Hindlimb muscle (tissue), 1 donor: ENCODE measurements at places on chromosomes 2 and 18. TPM values are rescaled to one million over a fixed set of nuclear protein-coding genes. Genes with fewer than 3 reads are reported as not detected.

GRCh38 chr2:133139847-133140533 is 428.3 kb downstream of the NCKAP5 start:
- DNase-seq: no peak

The IL1B gene
- polyA plus RNA-seq: 0.76 TPM

The TUBA3E gene
- polyA plus RNA-seq: not detected

- no peak for DNase-seq
Observed at GRCh38 chr2:75528221-75528977, 32.3 kb downstream of the EVA1A start.

The RBBP8 gene
- 10.4 TPM for polyA plus RNA-seq

The THSD7B gene
- polyA plus RNA-seq: 0.89 TPM

The KIDINS220 gene
- polyA plus RNA-seq: 66.1 TPM

GRCh38 chr18:21053127-21053526 is 58.5 kb downstream of the ROCK1 start:
- no peak for DNase-seq

GRCh38 chr2:54909001-54909400 is 141.2 kb downstream of the RTN4 start:
- DNase-seq: no peak

GRCh38 chr2:237075749-237076599 is 9.7 kb upstream of the COPS8 start:
- no peak for DNase-seq

DNA sequence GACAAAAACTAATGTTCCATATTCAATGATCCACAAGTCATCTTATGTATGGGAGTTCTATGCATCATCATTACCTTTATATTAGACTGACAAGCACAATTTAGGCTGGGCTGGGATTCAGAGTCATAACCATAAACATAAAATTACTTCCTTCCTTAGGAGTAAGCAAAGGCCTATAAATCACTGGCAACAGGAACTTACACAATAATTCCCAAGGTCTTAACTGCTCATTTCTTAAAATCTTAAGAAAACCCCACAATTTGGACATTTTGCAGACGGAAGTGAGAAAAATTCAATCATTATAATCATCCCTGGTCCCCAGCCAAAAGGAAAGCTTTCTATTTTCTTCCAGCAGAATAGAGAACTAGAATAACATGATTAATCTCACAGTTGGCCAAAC is 232.3 kb downstream of the DYM start:
- DNase-seq: no peak

GRCh38 chr2:19264852-19265251 is 93.6 kb downstream of the OSR1 start:
- no peak for DNase-seq

The TLX2 gene
- polyA plus RNA-seq: not detected

The MBD5 gene
- polyA plus RNA-seq: 21.2 TPM

The PKDCC gene
- 116 TPM for polyA plus RNA-seq

The INO80C gene
- polyA plus RNA-seq: 27.8 TPM

DNA sequence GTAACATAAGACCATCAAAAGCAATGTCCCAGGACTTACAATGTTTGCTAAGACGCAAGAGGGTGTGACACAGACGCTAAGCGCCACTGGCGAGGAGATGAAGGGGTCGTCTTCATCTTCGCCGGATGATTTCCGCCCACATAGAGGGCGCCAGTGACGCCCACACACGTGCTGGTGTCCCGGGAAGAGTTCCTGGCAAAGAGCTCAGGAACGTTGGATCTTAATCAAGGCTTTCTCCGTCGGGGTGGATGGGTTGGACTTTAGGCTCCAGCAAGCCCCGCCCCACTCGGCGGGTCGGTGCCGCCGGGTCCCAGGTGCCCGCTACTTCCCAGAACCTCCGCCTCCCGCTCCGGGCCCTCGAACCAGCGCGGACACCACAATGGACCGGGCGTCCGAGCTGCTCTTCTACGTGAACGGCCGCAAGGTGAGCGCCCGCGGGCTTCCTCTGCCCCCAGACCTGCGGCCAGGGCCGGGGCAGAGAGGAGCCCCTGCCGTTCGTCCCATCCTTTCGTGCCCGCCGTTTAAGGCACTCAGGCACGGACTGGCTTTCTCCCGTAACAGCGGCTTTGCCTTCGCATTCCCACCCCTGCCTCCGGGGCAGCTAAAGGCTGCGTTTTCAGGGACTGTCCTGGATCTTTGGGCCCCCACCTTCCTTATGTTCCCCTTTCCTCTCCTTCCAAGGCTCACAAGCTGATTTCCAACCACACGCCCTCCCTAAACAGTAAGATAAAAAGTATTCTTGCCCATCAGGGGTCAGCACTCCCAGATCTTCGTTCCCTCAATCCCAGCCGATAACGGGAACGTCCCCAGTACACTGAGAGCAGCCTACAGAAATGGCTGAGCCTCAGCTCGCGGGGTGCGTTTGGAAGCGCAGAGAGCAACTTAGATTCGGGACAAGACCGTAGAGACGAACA is at the start of gene AOX1:
AOX1 (plus strand) TSS at position 285 of the 914 bp plus-strand sequence; CDS start at position 380, 95 bp downstream.
- DNase-seq: peak; percentile 70

- DNase-seq: peak; percentile 76
Observed at GRCh38 chr2:201699416-201699815, 972 bp upstream of the MPP4 start.

- no peak for DNase-seq
Observed at GRCh38 chr2:218878486-218878885, 2.2 kb upstream of the WNT10A start.

DNA sequence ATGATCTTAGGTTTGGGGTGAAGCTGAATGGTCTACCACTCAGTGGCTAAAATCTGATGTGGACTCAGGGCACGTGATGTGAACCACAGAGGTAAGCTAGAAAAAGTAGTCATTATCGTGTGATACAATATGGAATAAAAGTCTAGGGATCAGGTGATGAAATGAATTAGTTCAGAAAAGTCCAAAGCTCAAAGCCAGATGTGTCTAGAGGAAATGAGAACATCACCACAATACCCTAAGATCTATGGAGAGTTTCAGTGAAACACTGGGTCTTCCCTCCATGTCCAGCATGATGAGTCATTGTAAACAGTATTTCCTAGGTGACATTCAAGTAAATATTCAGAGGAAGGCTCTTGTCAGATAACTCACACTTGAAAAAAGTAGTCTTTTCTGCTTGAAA is 1257.4 kb upstream of the ZEB2 start:
- no peak for DNase-seq

GRCh38 chr2:159936471-159936870 is 125.9 kb downstream of the PLA2R1 start:
- no peak for DNase-seq

DNA sequence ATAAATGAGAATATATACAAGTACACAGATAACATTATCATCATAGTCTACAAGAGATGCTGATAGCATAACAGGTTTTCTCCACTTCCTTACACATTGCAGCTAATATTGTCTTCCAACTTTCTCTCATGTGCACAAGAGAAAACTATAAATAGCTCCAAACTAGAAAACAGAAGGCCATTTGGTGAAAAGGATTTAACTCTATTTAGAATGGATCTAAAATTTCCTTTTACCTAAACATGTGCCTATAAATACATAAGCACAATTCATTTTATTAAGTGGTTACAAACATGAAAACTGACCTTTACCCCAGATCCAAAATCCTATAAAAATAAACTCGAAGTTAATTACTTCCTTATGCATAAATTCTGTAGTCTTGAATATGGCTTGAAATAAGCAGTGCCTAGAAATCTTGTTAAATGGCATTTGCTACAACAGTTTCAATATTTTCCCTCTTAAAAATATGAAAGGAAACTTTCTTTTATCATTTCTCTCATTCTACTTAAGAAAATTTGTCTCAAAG is 41.6 kb downstream of the SLC25A12 start:
- peak; percentile 6 for DNase-seq

- no peak for DNase-seq
Observed at GRCh38 chr18:77093586-77093985, 39.0 kb downstream of the MBP start.

The ZDBF2 gene
- polyA plus RNA-seq: 8.1 TPM

- no peak for DNase-seq
Observed at GRCh38 chr18:46299465-46300008, 195.4 kb downstream of the HAUS1 start.

The ABHD1 gene
- polyA plus RNA-seq: 0.18 TPM

The SDC1 gene
- polyA plus RNA-seq: 6.8 TPM

DNA sequence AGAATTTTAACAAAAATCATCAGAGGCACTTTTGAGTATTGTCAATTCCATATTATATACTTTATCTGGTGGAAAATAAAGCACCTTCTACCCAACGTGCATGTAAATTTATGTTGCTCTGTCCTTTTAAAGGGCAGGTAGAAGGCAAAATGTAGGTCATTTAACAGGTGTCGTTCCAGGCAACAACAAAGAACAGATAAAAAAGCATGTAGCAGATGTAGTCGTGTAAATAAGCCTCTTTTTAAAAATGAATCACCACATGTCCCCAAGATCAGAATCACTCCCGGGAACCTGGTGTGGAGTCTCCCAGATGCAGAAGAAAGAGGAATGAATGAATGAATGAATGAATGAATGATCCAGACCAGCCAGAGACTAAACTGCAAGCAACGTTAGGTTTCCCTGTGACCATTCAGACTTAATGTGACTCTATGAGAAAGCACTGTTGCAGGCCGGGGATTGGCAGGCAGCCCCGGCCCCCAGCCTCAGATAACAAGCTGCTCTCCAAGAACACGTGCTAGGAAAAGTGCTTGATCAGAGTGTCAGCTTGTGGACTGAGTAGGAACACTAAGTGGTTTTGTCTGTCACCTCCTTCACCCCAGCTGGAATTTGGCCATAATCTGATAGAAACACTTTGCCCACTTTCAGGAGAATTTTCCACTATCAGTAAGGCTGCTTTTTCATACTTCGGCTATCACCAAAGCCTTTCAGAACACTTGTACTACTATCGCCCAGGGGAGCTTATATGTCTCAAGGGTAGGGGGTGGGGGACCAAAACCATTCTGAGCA is 100.6 kb downstream of the CDK15 start:
- no peak for DNase-seq

DNA sequence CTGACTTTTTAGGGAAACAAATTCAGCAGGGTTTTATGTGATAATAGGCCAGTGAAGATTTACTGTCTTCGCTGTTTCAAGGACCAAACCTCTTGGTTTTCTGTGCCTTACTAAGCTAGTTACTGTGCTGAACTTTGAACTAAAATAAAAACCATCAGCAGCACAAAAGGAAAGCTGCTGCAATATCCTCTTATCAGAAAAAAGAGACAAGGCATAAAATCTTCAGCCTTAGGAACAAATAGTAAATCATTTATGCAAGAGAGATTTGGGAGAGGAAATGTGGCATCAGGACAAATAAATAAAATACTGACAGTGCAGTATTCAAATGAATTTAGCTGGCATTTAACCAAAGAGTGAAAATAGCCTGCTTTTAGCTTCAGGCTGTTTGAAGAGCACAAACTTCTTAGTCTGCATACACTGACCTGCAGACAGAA is 64.1 kb upstream of the EHBP1 start:
- DNase-seq: no peak

DNA sequence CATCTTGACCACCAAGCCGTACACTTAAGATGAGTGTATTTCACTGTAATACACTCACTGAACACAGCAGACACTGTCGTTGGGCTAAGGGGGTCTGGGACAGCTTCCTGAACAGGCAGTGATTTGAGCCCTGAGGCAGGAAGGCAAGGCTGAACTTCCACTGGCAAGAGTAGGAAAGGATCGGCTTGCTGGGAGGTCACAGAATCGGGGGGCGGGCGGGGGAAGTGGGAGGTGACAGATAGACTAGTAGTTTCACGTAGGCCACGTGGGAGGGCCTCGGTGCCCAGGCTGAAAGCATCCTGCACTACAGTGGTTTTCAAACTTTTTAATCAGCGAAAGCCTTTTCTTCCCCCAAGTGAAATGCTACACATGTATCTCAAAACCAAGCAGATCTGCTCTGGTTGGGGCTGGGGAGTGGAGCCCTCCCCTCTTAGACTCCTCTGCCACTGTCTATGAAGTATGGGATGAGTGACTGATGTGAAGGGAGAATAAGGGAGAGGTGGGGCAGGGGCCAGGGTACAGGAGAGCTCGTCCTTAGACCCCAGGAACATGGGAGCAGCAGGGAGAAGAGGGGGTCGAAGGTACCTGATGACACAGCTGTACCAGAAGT is 8.6 kb downstream of the PARD6G start:
- no peak for DNase-seq

The FRZB gene
- polyA plus RNA-seq: 40.4 TPM

GRCh38 chr2:241123816-241124536 is 21.9 kb upstream of the MTERF4 start:
- no peak for DNase-seq

GRCh38 chr2:157443795-157444640 is at the start of gene CYTIP:
CYTIP (minus strand) TSS chr2:157444089; CDS start chr2:157444020, 69 bp downstream.
- no peak for DNase-seq

The OTOS gene
- not detected for polyA plus RNA-seq

DNA sequence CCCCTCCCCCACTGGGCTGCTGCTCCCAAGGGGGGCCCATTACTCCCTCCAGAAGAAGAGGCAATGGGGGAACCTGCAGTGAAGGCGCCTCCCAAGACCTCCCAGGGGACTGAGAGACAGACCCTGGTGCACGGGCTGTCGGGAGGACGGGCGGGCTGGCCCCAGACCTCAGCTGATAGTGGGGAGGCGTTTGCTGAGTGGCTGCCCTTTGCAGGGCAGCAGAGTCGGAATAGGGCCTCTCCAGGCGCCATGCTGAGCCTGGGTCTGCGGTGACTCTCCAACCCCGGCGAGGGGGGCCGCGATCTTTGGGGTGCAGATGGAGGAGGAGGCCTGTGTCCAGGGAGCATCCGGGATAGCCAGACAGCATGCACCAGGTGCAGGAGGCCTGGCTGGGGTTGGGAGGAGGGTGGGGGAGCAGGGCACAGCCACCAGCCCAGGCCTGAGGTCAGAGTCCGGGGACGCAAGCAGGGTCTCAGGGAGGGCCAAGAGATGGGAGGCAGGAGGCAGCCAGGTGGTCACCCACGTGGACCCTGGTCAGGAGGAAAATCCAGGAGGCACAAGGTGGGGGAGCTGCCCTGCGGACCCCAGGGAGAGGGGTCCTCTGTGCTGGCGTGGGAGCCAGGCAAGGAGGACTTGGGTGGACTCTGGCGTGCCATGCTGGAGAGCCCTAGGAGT is 11.0 kb downstream of the CROCC2 start:
- no peak for DNase-seq

DNA sequence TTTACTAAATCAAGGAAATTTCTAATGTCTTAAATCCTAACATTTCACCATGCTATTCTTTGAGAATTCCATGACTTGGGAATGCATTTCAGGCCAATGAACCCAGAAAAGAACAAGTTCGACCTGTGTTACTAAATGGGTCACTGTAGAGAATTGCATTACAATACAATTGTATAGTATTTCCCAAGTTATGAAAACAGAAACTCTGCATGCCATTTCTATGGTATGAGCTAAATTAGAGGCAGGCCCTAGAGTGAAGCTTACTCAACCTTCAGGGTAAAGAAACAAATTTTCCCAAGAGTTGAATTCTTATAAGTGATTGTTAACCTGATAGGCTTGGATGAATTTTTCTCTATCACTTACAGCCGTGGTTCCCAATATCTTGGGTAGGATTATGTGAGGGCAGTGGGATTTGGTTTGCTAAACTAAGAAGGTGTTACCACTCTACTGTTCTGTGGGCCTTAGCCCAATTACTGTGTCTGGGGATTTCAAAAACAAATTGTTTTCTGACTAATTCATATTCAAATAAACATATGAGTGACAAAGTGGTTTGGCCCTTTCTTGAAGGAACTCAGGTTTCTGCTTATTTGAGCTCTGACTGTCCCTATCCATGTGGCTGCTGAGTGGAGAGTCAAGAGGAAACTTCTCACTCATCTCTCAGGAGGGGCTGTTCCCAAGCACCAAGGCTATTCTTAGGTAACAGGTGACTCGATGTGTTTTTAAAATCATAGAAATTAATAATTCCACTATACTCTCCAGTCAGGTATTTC is 11.2 kb upstream of the SERPINB7 start:
- no peak for DNase-seq

The SCN3A gene
- 0.45 TPM for polyA plus RNA-seq
